Muscle of arm (tissue), 14 donors: ENCODE measurements at places on chromosomes 13 and 19.

- no peak for DNase-seq
Measured at GRCh38 chr19:41261474-41262190, 2.5 kb upstream of the HNRNPUL1 start.

GRCh38 chr19:10830931-10831779 lies 4.9 kb downstream of the TMED1 start:
- DNase-seq: no peak

DNA sequence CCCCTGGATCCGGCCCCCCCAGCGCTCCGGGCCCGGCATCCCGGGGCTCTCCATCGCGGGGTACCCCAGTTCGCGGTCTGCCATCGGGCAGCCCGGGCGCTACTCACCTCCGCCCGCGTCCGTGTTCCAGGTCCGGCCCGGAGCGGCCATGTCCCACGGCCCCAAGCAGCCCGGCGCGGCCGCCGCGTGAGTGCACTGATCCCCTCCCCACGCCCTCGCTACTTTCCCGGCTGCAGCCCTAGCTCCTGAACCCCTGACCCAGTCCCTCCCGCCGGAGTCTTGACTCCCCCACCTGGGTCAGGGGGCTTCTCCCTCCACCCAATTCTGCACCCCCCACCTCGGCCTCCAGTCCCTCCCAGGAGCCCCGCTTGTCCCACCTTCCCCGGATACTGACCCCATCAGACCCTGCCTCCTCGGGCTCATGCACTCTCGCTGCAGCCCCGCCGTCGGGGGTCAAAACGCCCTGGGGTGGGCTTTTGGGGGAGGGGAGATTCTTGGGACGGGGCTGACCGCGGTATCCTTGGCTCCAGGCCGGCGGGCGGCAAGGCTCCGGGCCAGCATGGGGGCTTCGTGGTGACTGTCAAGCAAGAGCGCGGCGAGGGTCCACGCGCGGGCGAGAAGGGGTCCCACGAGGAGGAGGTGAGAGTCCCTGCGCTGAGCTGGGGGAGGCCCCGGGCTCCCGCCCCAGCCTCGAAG lies 566 bp downstream of the HMG20B start:
- DNase-seq: no peak

DNA sequence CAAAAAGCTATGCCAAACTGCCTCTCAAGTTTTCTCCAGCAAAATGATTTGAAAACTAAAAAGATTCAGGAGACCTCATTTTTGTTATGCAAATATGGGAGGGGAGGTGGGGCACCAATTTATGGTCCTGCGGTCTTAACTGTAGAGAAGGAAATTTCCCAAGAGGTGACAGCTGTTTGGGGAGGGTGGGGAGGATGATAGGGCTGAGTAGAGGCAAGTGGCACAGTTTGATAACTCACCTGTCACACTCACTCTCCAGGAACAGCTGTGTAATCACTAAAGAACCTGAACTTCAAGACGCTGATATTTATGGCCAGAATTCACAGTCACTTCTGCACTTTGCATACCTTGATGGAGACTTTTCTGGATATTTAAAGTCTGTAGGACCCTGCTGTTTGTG lies 232.9 kb upstream of the STARD13 start:
- no peak for DNase-seq

GRCh38 chr13:36430247-36431203 lies 1.8 kb upstream of the CCNA1 start:
- DNase-seq: no peak

GRCh38 chr19:30955112-30956104 lies 393.8 kb downstream of the TSHZ3 start:
- DNase-seq: no peak

DNA sequence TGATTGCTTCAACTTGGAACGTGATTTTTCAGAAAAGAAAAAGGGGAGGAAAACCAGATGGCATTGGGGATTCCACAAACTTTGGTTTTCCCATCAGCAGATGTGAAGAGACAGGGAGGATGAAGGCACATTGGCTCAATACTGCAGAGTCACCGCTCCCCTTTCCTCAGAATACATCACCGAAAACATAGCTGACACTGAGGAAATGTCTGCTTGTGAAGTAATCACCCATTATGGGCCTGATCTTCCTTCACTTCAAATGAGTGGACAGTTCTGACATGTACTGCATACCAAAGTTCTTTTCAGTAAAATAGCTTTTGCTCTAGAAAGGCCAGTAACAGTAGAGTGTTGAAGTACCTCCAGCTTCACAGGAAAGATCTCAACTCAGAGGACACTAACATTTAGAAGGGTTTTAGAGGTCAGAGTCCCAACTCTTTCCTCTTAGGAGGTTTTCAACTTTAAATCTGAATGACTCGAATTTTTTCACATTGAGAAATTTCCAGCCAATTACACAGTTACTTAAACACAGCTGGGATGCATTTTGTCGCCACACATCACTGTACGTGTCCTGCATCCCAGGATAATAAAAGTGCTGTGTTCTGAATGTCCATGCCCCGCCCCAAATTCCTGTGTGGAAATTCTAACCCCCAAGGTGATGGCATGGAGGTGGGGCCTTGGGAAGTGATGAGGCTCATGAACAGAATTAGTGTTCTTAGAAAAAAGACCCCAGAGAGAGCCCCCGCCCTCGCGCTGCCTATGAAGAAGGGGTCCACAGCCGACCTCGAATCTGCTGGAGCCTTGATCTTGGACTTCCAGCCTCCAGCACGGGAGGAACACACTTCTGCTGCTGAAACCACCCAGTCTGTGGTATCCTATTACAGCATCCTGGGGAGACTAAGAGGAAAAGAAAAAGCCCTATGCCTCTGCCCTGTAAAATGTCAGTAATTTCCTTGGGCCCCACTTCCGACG lies 77.7 kb downstream of the COL4A1 start:
- DNase-seq: no peak

GRCh38 chr19:57664269-57665127 lies 4.2 kb upstream of the ZSCAN4 start:
- DNase-seq: peak; percentile 51

DNA sequence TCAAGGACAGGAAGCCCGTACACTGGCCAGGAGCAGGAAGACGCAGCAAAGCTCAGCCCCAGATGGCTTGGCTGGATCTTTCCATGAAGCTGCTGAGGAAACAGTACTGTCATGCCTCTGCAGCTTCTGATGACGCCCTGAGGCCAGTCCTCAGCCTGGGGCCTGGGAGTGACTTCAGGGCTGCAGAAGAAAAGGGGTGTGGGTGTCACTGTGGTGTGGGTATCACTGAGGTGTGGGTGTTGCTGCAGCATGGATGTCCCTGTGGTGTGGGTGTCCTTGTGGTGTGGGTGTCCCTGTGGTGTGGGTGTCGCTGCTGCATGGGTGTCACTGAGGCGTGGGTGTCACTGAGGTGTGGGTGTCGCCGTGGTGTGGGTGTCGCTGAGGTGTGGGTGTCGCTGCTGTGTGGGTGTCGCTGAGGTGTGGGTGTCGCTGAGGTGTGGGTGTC lies 12.0 kb upstream of the GAS6 start:
- DNase-seq: no peak

DNA sequence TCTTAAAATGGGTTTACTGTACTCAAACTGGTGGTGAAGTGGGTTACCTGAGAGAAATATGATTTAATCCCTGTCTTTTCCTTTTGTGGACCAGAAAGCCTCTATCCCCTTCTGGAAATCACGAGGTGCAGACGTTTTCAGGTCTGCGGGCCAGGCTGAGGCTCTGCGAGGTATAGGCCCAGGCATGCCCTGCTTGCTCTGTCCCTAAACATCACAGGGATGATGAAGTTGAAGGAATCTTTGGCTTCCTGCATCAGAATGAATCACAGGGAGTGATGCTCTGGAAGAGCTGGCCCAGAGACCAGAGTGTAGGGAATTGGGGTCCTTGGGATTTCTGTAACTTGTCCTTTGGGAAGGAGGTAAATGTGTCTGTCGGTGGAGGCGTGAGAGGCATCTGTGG lies 18.4 kb upstream of the CHST8 start:
- no peak for DNase-seq

DNA sequence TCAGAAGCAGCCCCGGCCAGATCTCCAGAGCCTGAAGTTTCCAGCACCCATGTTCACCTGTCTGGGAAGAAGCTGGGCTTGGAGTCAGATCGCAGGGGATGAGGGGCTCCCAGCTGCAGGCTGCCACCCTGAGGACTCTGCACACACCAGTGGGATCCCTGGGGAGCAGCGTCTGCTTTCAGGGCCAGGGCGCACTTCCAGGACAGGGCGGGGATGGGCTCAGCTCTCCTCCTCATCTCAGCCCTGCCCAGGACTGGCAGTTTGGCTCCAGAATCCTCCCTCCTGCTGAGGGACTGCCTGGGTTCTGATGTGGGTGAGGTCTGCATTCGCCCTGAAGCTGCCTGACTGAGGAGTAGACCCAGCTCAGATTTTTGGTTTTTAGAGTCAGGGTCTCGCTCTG lies 3.5 kb downstream of the SLC7A9 start:
- no peak for DNase-seq

GRCh38 chr13:44416301-44416700 lies 42.7 kb downstream of the SERP2 start:
- no peak for DNase-seq

- DNase-seq: no peak
Measured at GRCh38 chr19:33564836-33565338, 43.3 kb upstream of the PEPD start.

- DNase-seq: no peak
Measured at GRCh38 chr19:16608290-16608739, 19.7 kb downstream of the MED26 start.

- DNase-seq: no peak
Measured at GRCh38 chr19:18529782-18530181, 7.9 kb upstream of the ELL start.

GRCh38 chr13:104593251-104593576 lies 1527.0 kb upstream of the SLC10A2 start:
- DNase-seq: no peak

- DNase-seq: no peak
Measured at GRCh38 chr19:34661357-34661756, 15.6 kb downstream of the SCGB2B2 start.

DNA sequence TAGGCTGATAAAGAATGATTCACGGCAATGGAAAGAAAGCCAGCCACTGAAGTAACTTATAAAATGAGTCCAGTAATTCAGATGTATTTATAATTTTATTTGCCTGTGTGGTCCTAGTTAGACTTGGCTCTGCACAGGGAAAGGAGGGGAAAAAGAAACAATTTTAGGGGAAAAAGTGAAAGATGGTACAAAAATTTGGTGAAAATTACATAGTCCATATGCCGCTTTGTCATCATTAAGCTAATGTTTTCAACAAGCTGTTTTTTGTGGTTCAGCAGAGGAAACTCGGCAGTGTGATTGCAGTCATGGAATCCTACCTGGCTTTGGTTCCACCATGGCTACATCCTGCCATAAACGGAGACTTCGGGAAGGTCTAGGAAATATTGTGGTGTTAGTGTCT lies 301.9 kb downstream of the ATP8A2 start:
- no peak for DNase-seq

DNA sequence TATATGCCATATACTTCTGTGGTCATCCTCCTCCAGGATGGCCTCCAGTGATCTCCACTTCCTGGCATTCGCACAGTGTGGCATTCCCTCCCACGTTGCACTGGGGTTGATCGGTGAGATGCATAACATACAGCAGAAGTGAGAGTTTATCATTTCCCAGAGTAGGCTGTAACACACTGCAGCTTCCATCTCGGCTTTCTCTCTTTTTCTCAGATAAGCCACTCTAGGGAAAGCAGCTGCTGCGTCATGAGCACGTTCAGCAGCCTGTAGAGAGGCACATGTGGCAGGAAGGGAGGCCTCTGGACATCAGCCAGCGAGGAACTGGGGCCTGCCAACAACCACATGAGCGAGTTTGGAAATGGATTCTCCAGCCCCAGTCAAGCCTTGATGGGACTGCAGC lies 807.1 kb downstream of the DIAPH3 start:
- DNase-seq: peak; percentile 53

DNA sequence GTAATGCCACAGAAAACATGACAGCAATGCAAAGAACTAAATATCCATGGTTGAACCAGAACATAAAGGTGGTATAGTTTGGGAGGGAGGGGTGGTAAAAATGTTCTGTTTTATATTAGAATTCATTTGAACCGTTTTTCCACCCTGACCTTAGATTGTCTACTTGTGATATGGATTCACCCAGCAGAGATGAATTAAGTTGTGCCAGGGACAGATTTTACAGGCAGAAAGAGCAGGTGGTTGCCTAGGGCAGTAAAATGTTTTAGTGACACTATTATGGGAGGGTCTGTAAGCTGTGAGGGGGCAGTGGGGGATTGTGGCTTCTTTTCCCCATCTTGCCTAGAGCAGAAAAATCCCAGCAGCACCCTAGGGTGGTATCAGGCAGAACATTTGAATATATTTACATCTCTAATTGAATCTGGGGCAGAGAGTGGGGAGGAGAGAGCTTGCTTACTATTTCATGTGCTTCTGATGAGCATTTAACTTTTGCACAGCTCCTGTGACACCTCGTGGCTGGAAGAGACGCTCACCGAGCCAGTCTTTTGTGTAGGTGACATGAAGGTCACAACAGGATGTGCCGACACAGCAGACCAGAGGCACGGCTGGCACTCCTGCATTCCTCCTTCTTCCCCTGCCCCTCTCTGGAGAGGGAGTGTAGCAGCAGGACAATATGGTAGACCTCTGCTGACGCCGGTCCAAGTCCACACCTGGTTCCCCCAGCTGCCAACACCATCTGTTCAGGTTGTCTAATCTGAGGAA lies 452.3 kb downstream of the IRS2 start:
- DNase-seq: no peak

DNA sequence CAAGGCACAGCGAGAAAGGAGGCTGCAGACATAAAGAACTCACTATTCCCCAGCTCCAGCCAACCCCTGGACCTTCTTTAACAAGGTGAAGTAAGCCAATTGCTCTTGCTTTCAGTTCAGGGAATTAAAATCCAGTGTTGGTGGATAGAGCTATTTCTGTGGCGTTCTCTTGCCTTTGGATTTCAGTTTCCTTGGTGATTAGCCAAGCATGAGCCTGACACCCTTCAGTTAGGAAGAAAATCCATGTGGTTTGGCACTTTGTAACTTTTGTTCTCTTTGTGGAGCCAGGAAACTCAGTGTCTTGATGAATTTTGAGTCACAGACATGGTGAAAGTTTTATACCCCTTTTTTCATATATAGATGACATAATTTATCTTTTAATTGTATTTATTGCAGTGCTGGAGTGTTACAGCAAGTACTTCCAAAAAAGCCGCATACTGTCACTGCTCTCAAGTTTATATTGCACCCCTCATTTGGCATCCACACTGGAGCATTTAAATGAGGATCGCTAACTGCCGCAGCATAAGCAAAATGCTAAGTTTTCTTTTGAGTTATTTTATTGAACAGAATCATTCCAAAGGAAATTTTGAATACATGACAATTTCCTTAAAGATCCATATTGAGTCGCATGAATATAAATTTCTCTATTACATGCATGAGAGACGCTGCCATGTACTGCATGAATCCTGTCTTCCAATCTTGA lies 406.8 kb downstream of the MYO16 start:
- DNase-seq: peak; percentile 16

DNA sequence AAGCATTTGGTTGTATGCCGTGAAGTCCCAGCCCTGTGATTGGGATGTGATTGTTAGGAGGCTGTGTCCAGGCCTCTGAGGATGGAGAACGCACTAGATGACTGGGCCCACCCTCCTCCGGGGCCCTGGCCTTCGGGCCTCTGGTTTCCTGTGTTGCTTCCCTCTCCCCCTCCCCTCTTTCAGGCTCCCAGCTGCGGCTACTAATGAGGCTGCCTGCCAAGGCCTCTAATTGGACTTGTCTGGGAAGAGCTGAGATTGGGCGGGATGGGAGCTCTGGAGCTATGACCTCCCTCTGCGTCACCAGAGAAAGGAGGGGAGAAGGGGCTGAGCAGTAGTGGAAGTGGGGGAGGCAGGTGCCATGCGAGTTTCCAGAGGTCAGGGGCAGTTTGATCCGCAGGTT lies 9.9 kb downstream of the PTH2 start:
- DNase-seq: peak; percentile 40

GRCh38 chr19:52494518-52494917 lies 33.0 kb upstream of the ZNF808 start:
- DNase-seq: no peak
